CD4-positive, alpha-beta T cell treated with Interleukin-15 for 4 hours (primary cell): ENCODE measurements at places on chromosomes 5 and 9.

DNA sequence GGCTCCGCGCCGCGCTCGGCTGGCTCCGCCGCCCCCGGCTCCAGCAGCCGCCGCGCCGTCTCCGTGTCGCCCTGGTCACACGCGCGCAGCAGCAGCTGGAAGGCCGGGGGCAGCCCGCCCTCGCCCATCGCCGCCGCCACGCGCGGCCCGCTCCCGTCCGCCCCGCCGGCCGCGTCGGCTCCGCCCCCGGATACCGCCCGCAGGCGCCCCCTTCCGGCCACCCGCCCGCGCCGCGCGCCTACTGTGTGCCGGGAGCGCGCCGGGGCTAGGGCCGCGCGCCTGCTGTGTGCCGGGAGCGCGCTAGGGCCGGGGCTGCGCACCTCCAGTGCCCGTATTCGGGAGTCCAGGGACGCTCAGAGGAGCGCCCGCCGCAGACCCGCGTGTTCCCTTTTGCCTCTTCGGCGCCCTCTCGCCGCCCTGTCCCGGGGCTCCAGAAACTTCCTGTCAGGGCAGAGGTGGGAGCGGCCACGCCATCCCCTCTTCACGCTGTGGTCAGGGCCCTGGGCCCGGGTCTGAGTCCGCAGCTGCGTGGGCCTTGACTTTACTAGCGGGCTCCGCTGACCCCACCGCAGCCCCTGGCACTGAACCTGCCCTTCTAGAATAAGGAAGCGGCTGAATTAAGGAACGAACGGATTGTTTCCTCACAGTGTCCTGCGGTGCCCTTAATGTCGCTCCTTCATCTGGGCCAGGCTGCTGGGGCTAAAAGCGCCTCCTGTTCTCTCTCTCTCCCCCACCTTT is at the start of gene ANKS6:
ANKS6 (minus strand) TSS at position 192 of the 738 bp plus-strand sequence; CDS start at position 128, 64 bp downstream.
- DNase-seq, result peak; percentile 83

DNA sequence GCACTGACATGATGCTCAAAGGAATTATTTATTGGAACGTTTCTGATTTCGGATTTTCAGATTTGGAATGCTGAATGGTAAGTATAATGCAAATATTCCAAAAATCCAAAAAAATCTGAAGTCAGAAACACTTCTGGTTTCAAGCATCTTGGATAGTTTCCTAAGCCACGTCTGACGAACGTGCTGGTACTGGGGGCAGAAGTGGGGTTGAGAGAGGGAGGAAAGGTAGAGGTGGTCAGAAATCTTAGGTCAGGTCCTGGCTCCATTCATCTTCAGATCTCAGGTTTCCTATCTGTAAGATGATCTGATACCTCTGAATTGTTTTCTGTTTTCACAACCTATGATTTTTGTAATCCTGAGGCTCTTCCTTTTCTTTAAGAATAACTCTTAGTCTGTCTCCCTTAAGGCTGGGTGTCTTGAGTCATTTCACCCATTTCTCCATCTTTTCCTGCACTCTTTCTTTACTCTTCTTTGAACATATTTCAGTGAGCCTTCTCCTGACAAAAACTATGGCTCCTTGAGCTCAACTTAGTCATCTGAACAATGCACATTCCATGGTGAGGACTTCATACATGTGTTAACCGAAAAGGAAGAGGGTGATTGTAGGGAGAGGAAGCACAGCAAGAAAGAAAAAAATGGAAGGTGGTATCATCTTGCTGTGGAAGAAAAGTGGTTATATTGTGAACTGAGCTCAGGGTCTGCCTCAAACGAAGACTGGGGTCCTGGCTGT is 3.3 kb downstream of the SGCD start:
- no peak for DNase-seq

DNA sequence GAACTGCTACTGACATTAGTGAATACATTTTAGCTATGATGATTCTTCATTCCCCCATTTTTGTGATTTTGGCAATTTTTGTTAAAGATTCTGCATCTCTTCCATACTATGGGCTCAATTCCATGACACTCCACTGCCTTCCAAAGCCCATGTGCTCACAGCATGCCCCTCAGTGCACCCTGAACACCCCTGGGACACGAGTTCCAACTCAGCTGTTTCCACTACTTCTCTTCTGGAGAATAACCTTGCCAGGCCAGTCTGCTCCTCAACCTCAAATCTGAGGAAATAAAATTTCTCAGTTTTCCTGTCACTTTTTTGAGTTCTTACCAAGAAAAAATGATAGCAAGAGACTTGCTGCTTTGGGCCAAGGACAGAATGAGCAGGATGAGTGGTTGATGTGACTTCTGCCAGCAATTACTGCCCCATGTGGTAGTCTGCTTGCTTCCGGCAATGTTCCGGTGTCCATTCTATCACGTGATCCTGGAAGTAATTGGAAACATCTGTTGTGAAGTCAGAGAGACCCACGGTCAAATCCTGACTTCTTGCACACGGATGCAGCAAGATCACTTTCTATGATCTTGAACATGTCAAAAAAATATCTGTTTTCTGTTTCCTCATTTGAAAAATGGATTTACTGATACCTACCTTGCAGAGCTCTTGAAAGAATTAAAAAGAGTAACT is 58.3 kb downstream of the EGFLAM start:
- no peak for DNase-seq

DNA sequence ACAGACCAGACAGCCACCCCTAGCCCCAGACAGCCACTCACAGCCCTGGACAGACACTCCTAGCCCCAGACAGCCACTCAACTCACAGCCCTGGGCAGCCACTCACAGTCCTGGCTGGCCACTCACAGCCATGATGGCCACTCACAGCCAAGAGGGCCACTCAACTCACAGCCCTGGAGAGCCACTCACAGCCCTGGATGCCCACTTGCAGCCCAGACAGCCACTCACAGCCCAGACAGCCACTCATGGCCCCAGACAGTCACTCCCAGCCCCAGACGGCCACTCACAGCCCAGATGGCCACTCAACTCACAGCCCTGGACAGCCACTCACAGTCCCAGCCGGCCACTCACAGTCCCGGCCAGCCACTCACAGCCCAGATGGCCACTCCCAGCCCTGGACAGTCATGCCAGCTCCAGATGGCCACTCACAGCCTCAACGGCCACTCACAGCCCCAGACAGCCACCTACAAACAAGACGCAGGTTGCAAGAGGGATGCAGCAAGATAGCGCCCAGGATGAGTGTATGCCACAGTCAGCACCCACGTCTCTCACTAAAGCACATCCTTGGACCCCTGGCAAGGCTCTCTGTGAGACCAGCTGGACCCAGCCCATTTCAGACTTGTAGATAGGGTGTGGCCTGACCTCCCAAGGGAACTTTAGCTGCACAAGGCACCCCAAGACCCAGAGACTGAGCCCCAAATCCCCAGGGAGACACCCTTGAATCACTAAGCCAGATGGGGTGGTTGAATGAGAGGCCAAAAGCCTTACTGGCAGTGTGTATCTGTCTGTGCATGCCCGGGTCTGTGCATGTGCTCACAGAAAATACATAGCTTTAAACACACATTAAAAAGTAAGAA is 22.4 kb downstream of the ZDHHC11B start:
- DNase-seq, result no peak

DNA sequence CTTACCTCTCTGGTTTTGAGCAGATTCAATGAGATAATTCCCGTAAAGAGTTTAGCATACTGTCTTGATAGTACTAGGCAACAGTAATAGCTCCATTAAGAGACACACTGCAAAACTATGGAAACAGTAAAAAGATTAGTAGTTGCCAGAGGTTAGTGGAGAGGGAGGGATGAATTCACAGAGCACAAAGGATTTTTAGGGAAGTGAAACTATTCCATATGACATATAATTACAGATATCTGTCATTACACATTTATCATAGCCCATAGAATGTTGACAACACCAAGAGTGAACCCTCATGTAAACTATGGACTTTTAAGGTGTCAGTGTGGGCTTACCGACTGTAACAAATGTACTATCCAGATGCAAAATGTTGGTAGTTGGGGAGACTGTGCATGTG is 176.4 kb upstream of the PLCXD3 start:
- DNase-seq, result no peak

DNA sequence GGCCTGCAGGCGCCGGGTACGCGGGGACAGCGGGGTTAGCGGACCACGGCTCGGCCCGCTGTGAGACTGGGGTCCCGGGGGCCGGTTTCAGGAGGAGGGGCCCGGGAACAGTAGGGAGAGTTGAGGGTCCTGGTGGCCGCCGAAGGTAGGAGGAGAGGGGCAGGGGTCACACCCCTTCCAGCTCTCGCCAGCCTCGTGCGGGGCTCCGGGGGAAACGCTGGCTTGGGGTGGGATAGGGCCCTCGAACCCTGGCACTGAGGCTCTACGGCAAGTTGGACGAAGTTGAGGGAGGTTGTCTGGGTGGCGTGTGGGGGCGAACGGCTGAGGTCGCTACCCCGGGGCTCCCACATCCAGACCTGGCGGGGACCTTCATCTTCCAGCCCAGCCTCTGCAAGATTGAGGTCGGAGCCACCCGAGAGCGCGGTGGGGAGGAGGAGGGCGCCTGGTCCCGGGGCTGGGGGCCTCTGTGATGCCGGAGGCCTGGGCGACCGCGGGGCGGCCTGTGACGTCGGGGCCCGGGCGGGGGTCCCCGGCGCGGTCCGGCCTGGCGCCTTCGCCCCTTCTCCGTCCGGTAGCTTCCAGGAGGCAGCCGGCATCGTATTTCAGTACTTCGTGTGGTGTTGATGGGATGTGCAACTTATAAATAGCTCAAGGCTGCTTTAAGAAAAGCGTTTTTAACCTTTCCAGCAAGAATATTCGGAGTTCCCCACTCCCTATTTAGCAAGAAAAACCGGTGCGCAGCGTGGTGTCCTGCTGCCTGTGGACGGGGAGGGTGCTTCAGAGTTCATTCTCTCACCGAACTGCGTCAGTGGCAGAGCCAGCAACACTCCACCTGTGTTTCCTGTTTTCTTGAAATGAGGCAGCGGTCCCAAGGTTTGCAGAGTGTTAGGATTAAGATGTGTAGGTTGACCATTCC is 902 bp downstream of the HABP4 start:
- DNase-seq, result peak; percentile 40
